ENCODE measurements at places on chromosomes 16 and 17.

DNA sequence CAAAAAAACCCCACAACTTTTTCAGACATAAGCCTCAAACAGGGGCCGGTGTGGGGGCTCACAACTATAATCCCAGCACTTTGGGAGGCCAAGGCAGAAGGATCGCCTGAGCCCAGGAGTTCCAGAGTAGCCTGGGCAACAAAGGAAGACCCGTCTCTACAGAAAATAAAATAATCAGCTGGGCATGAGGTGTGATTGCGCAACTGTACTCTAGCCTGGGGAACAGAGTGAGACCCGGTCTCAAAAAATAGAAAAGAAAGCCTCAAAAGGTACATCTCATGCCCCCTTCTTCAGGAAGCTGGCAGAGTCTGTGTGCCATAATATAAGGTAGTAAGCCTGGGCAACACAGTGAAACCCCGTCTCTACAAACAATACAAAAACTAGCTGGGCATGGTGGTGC is 3.2 kb downstream of the ZSWIM7 start:
- no peak for DNase-seq

DNA sequence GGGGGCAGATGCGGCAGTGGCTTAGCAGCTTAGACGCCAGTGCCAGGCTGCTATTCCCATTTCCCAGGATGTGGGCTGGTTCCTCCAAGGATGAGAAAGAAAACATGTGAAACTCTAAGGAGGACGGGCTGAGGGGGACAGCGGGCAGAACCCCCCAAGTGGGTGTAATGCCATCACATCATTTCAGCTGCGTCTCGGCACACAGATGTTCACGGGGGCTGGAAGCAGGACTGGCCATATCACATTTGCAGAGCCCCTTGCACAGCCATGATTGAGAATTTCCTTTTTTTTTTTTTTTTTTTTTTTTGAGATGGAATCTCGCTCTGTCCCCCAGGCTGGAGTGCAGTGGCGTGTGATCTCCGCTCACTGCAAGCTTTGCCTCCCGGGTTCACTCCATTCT is 15.3 kb upstream of the GINS2 start:
- no peak for DNase-seq

- no peak for DNase-seq
These were observed 6.3 kb downstream of the GNPTG start for GRCh38 chr16:1357906-1358566.

DNA sequence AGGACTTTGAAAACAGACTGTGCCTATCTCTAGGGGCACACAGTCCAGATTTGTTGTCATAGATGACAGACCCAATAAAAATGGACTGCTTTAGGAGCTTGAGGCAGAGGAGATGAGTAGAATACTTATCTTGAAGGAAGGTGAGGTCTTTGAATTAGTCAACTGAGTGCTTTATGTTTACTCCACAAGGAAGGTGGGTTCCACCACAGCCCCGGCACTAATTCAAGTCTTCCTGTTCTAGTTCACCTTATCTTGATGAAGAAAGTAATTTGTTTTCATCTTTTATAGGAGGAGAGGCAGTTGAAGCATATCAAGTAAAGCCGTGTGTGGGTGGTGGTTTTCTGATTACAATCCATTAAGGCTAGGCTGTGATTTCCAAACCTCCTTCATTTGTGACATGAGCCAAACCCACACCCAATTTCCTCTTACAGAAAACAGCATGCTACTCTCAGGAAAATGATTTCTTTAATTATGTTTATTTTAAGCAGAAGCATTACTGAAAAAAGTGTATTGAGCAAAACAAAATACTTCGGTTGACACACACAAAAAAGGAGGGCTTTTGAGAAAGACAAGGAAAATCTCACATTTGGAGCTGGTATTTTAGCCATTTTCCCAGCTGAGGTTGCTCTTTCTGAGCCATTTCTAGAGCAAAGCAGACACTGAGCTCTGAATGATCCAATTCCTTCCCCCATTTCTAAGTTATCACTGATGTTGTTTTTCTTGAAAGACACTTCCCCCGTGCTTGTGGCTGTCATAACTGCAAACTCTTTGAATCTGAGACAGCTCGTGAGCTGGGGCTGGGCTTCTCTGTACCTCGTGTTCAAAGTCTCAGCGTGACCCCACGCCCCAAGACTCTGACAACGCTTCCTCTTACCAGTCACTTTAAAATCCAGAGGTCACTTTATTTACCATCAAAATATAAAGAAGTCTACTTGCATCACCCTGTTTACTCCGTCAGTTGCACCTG is 35.4 kb downstream of the CDRT15 start:
- DNase-seq, result no peak

GRCh38 chr16:84838383-84838948 is 18.7 kb downstream of the CRISPLD2 start:
- no peak for DNase-seq

GRCh38 chr16:9497750-9498149 is 406.3 kb downstream of the HAPSTR1 start:
- DNase-seq, result no peak

DNA sequence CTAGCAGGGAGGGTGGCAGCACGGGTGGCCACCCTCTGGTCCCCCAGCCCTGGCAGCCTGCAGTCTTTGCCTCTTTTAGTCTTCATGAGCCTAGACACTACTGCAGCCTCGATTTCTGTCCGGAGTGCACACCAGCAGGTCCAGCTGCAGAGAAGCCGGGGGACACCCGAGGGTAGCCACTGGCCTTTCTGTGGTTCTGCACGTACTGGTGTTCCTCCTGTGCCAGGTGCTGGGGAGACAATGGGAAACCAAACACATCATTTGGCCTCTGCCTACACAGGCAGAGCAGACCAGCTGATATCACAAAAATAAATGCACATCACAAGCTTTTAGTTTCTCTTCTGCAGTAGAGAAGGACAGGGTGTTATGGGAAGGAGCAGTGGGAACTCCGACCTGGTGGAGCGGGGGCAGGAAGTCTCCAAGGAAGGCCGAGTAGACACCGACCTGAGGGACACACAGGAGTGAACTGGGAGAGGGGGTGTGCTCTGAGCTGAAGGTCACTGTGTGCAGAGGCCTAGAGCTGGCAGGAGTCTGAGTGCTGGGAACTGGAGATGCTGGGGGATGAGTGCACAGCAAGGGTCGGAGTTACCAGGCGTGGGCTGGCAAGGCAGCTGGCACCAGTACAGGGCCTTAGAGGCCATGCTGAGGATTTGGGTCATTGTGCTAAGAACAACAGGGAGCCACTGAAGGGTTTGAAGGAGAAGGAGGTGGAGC is 23.1 kb downstream of the GPT2 start:
- DNase-seq, result no peak

- DNase-seq, result no peak
These were observed 116.1 kb downstream of the C16orf95 start for GRCh38 chr16:87201052-87201451.

DNA sequence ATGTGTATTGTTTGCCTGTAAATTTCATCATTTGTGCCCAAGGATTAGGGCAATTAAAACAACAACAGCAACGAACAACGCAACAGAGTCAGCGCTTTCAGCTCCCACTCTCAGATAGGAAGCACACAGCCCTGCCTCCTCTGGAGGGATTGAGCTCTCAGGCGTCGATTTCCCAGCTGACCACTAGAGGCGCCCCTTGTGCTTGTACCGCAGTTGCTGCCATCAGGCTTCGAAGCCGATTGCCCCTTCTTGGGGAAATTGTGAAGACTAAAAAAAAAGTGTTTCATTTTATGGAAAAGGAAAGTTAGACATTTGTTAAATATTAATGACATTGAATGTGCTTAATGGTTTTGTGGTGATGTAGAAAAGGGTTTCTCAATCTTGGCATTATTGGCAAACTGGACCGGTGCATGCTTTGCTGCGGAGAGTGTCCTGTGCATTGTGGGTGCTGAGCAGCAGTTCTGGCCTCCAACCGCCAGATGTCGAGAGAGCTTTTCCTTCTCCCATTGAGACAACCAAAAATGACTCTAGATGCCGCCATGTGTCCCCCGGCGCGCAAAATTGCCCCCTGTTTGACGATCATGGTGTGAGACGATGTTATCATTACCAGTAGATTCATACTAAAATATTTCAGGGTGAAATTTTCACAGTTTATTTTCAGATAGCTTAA is 650.4 kb upstream of the RBFOX1 start:
- DNase-seq, result no peak

GRCh38 chr16:69443927-69444631 is 19.7 kb downstream of the CYB5B start:
- DNase-seq, result no peak

DNA sequence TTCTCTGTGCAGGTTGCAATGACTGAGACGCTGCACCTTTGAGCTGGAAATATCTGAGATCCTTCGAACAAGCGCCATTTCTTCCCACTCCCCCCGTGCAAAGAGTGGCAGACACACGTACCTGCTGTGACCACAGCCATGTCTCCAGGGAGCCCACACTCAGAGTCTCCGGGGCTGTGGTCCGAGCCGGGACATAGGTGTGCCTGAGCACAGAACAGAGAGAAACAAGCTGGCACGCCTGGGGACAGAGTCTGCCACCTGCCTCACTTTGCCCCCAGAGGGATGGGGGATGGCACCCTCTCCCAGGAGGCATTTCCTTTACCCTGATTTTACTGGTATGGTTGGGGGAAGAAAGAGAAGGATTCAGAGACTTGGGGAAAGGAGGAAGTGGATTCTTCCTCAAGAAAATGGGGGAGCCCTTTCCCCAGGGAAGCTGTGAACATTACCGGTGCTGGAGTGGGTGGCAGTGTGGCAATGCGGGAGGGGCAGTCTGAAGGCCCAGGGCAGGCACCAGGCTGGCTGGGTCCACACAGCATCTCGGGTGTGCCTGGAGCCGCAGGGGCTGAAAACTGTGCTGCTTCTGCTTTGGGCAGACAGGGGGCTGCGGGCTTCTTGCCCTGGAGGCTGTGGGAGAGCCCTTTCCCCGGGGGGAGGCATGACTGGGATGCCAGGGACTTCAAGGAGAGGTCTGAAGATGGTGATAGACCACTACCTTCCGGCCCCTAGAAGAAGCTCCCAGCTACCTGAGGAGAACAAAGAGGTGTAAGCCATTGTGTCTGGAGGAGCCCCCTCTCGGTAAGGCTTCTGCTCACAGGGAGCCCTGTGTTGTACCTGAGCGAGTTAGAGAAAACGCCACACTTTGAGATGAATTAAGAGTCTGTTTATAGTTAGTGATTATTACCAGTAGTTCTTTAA is 6.6 kb upstream of the PIK3R6 start:
- no peak for DNase-seq

DNA sequence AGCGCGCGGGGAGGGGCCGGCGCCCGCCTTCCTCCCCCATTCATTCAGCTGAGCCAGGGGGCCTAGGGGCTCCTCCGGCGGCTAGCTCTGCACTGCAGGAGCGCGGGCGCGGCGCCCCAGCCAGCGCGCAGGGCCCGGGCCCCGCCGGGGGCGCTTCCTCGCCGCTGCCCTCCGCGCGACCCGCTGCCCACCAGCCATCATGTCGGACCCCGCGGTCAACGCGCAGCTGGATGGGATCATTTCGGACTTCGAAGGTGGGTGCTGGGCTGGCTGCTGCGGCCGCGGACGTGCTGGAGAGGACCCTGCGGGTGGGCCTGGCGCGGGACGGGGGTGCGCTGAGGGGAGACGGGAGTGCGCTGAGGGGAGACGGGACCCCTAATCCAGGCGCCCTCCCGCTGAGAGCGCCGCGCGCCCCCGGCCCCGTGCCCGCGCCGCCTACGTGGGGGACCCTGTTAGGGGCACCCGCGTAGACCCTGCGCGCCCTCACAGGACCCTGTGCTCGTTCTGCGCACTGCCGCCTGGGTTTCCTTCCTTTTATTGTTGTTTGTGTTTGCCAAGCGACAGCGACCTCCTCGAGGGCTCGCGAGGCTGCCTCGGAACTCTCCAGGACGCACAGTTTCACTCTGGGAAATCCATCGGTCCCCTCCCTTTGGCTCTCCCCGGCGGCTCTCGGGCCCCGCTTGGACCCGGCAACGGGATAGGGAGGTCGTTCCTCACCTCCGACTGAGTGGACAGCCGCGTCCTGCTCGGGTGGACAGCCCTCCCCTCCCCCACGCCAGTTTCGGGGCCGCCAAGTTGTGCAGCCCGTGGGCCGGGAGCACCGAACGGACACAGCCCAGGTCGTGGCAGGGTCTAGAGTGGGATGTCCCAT is 232.8 kb downstream of the SEC14L1 start:
- DNase-seq, result no peak

- no peak for DNase-seq
These were observed 42.1 kb upstream of the DLX4 start for GRCh38 chr17:49926886-49927285.

DNA sequence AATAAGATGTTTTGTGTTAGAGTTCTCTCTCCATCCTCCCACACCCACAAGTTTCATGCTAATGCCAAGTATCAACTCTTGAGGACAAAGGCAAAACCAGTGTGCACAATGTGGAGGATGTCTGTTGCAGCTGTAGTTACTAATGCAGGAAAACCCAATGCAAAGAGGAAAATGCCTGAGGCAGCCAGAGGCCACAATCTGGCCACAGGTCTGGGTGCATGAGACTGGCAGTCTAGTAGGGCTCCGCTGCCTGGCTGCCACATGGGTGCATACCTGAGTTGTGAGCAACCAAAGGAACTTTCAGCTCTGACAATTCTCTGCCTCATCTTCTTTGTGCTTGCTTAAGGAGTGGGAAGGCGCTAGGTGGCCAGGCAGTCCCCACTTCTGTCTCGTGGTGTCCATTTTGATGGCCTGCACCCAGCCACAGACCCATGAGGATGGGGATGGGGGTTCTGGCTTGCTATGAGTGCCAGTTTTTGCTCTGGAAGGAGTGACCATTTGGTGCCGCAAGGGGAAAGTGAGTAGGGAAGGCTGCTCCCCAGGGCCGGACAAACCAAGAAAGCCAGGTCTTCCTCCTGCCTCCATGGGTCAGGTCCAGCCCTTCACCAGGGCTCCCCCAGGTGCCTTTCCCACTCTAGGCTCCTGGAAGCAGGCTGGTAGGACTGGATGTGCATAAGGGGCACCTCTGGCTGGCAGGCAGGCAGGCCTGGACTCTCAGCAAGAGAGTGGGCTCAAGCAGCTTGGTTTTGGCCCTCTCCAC is 4.2 kb upstream of the GFOD2 start:
- DNase-seq, result no peak

GRCh38 chr17:41498276-41498675 is 7.1 kb downstream of the KRT13 start:
- DNase-seq, result no peak

- DNase-seq, result no peak
These were observed 185.0 kb downstream of the TANC2 start for GRCh38 chr17:63150994-63151464.

GRCh38 chr16:77912617-77913016 is 109.7 kb upstream of the CLEC3A start:
- DNase-seq, result no peak

GRCh38 chr16:22220714-22221113 is 14.6 kb downstream of the EEF2K start:
- DNase-seq, result no peak

- no peak for DNase-seq
These were observed 205.8 kb downstream of the MSI2 start for GRCh38 chr17:57462007-57462579.

Data from NCI-H345 (cell line).